ENCODE measurements at places on chromosomes 6 and 20. TPM values are rescaled to one million over a fixed set of nuclear protein-coding genes. Genes with fewer than 3 reads are reported as not detected.

- no peak for DNase-seq
Measured at GRCh38 chr20:19073584-19074218, 138.7 kb upstream of the SLC24A3 start.

Gene TMX4
- total RNA-seq, result 16.2 TPM

DNA sequence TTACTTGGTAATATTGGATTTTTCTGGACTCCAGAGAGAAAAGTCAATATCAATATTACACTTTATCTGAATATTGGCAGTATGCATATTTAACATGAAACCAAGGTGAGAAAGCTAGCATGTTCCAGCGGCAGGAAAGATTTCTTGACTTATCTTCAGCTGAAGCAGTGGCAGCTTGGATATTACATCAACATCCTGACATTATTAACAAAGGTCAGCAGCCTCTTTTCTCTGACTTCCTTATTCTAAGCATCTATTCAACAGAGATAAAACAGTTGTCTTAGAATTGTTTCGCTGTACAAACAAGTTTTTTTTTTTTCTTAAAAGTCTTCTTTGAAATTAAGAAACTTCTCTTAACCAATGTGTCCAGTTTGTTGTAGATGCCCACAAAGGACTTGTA, 11.8 kb downstream of the DCBLD1 start:
- no peak for DNase-seq

Gene NANP
- total RNA-seq, result 2.8 TPM

- no peak for DNase-seq
Measured at GRCh38 chr6:16582446-16583143, 178.7 kb downstream of the ATXN1 start.

- no peak for DNase-seq
Measured at GRCh38 chr6:54058236-54058635, 53.0 kb upstream of the MLIP start.

DNA sequence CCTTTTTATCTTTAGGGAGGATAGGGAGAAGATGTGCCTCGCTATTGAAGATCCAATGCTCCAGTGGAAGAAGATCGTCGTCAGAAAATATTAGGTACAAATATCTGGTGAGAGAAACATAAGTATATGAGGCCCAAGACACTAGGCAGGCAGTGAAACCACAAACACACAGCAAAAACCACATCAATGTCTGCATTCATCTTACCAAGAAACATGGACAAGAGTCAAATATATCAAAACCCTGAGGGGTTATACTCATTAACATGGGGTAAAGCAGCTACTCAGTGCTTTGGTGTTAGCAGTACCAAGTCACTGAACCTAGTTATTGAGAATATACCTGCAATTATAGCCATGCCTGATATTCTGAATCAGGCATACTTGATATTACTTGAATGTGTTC, 101.4 kb upstream of the FAM184A start:
- no peak for DNase-seq

All from suprapubic skin (tissue), 4 donors.